ENCODE measurements at places on chromosomes 1 and 21.

DNA sequence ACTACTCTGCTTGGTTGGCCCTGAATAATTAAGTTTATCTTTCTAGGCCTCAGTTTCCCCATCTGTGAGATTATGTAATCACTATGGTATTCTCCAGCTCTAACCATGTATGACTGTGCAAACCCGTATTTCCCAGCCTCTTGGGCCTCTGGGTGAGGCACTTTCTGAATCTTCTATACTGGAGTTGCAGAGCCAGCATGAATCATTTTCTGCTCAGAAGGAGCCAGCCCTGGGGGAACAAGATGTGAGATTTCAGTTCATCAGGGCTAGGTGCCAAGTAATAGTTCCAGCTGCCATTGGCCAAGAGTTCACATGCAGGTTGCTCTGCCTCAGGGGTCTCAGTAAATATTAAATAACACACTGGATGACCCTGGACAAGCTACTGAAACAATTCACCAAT is 47.7 kb upstream of the USP24 start:
- no peak for DNase-seq

DNA sequence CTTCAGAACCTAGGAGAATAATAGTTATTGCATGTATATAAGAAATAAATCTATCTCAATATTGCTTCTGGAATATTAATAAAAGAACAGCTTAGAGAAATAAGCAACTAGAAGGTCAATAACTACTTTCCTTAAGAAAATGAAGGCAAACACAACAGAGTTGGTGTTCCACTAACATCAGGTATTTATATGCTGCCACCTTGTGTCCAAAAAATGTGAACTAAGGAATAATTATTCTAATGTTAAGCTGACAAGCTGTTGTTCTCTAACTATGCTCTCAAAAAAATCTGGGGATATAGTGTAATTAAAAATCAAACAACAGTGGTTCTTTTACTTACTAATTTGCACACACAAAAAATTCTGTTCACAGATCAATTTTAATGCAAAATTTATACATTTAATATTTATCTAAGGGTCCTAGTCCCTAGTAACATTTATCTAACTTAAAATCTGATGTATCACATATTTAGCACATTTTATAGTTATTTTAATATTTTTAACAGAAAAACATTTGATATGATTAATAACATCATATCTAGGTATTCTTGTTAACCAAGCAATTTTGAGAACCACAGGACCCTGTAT is 39.6 kb downstream of the UCHL5 start:
- DNase-seq = no peak

- no peak for DNase-seq
These were observed 67.2 kb upstream of the FAM20B start for GRCh38 chr1:178958491-178958890.

- DNase-seq = no peak
These were observed 163.6 kb downstream of the CAMTA1 start for GRCh38 chr1:6948861-6949260.

- no peak for DNase-seq
These were observed 147.1 kb downstream of the CACNA1E start for GRCh38 chr1:181630398-181630797.

- no peak for DNase-seq
These were observed 36.2 kb downstream of the UMODL1 start for GRCh38 chr21:42107177-42107880.

DNA sequence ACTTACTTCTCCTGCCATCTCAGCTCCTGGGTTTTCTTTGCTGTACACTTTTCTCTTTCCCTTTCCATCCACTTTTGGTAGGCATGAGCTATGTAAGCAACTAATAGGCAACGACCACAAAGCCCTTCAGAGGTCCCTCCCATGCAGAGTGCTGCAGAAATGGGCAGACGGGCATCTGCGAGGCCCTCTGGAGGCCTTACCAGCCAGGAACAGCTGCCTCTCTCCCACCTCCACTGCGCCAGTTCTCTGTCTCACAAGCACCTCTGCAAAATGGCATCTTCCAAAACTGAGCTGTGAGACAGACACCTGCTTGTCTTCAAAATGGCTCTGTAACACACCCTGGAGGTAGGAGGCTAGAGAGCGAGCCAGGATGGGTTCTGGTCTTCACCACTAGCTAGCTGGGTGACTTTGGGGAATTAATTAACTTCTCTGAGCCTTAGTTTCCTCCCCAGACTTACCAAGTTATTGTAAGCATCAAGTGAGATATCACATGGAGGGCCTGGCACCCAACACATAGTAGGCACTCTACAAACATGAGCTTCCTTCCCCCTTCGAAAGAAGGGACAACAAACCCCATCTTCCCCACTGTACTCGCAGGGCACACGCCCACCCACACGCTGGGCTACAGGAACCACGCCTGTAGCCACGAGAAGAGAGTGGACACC is 62.0 kb downstream of the BCAR3 start:
- no peak for DNase-seq

DNA sequence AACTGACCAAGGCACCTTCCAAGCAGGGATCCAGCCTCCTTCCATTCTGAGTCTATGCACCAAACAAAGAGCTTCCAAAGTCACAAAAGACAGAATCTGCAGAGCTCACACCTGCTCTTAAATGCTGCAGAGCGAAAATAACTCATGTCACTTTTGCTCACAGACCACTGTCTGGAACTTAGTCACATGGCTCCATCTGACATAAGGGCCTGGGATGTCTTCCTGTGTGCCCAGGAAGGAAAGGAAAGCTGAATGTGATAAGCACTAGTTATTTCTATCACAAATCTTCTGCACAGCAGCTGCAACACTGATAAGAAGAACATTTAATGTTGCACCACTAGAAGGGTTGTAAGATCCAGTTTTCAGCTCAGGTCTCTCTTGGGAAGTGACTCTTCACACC is 39.5 kb upstream of the SGIP1 start:
- no peak for DNase-seq

DNA sequence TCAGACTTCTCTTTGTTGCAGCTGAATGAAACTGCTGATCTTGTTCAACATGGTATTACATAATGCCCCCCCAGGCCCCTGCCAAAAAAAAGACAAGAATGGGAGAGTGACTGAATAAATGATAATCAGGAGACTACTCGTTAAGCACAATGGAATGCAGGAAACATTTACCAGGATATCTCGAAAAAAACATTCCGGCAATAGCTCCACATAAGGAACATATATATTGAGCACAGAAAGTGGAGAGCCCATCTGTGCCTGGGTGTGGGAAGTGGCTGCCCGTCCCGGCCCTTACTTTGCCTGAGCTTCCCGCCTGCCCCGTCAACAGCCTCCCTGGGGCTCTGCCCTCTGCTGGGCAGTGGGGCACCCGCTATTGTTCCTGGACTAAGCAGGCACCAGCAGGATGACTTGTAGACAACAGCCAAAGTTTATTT is 13.3 kb downstream of the TRIM11 start:
- no peak for DNase-seq

GRCh38 chr21:38329162-38329561 is 72.4 kb downstream of the KCNJ15 start:
- no peak for DNase-seq

DNA sequence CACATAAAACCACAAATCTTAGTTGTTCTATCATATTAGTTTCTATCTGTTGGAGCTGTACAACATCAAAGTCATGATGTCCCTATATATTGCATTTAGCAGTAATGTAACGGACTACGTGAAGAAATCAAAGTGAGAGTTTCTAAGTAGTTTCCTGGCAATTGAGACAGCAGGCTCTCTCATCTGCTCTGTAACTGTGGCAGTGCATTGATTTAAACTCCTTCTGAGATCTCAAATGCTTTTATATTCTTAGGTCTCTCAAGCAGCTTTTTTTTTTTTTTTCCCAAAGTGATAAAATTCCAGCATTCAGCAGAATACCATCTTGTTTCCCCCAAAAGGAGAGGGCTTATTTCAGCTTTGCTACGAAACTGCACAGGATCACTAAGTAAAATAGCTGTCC is 480.1 kb downstream of the PTBP2 start:
- DNase-seq = no peak

- no peak for DNase-seq
These were observed at the start of gene TMEM81 for GRCh38 chr1:205084360-205084759. TMEM81 (minus strand) TSS chr1:205084460; CDS start chr1:205084320, 140 bp downstream.

DNA sequence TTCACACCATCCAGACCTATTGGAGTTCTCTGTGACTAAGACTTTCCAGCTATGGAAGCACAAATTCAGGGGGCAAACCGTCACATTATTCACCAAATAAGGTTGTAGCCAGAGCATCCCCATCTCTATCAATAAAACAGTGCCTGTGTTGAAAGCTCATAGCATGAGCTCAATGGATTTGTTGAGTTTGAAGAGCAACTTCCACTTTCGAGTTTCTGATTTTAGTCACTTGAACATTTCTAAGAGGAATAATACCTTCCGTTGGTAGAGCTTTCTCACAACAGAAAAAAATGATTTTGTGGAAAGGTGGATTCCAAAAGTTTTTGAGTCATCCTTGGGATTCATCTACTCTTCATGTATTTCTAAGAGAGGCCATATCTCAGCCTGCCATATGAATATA is 13.0 kb upstream of the ELAVL4 start:
- no peak for DNase-seq

DNA sequence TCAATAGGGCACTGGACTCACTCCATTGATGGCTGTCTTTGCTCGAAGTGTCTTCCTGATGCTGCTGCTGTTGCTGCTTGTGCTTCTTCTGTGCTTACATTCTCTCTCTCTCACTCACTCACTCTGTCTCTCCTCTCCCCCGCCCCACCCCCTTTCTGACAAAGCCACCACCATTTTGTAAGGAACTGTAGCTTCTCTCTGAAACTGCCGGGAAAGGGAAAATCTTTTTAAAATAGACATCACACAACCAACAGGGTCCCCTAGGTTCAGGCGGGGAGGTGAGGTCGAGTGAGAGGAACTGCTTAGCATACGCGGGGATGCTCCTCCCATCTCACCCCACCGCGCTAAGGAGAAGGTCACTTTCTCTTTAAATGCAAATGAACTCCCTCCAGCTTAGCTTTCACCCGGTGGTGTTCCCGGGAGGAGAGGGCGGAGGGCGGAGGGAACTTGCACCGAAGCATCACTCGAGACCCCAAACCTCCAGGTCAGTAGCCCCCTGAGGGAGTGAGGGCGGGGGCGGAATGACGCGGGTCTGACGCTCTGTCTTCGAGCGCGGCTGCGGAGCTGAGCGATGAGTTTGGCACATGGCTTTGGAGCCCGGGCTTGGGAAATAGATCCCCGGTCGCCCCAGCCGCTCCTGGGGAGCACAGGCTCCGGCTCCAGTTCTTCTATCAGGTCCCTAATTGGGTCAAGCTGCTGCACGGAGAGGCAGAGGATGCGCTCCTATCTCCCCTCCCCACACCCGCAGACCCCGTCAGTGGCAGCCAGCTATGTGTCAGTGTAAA is at the start of gene CCDC28B:
Gene CCDC28B (plus strand): TSS at position 370 of the 785 bp plus-strand sequence. CDS start 1,341 bp downstream, outside the sequence.
- peak; percentile 65 for DNase-seq

GRCh38 chr1:65717815-65718454 is 74.8 kb upstream of the PDE4B start:
- DNase-seq = no peak

- no peak for DNase-seq
These were observed 311.1 kb downstream of the PRDM2 start for GRCh38 chr1:14011132-14011531.

GRCh38 chr1:97827887-97828286 is 92.9 kb downstream of the DPYD start:
- no peak for DNase-seq

DNA sequence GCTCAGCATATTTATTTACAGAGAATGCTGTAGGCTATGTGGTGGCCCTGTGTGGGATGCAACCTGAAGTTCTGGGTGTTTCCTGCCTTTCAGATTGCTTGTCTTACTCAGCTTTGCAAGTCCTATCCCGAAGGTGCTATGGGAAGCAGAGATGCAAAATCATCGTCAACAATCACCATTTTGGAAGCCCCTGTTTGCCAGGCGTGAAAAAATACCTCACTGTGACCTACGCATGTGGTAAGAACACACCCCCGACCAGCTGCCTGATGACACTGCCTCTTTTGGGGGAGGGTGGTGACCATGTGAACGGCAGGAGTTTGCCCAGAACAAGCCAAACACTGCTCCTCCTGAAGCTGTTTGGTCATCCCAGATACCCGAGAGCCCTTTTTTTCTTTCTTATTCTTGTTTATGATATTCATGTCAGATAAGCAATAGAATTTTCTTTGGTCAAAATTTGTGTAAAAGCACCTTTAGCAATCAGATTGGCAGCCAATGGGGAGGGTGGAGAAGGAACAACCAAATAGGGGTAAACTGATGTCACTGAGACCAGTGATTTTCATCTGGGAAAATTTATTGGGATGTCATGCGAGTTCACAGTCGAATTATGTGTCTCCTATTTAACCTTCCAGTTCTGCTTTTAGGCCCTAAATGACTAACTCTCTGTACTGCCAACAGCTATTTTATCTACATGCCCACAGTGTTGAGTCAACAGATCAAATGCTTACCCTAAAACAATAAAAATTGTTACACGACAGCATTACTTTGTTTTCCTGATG is 82.6 kb downstream of the EVA1C start:
- no peak for DNase-seq

GRCh38 chr1:146019231-146020057 is 2.1 kb downstream of the HJV start:
- no peak for DNase-seq

GRCh38 chr1:109850827-109851226 is 59.8 kb upstream of the CSF1 start:
- DNase-seq = no peak

DNA sequence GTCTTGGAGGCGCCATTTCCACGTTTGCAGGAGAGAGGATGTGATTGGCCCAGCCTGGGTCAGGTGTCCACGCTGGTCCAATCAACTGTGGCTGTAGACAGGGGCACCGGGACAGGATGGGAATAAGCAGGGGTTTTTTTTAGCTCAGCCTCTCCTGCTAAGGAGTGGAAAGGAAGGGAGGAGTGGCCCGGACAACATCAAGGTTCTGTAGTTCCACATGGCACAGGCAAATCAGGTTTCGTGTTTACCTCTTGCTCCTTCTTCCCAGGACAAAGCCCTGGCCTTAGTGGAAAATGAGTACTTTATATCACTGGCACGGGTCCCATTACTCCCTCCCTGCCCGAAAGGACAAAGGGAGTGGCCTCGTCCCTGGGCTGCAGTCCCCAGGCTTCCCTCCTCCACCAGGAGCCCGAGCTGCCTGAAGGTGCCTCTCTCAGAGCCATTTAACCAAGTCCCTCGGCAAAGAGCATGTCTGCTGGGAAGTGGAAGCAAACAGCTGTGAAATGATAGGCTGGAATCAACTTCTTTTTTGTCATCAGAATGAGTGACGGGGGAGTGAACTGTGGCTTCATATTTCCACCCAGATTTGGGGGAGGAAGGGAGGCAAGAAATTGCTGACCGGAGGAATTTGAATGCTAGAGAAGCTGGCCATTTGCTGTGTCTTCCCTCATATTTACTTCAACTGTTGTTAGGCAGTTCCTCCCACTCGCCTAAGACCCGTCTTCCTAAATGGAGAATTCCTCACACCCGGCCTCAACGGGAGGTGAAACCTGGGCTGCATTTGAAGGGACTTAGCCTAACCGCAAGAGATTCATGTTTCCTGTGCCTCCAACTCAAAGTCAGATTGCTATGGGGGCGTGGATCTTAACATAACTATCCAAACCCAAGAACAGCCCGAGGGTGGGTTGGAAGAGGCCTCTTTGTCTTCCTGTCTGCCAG is 84.9 kb upstream of the SLC44A3 start:
- DNase-seq = no peak

DNA sequence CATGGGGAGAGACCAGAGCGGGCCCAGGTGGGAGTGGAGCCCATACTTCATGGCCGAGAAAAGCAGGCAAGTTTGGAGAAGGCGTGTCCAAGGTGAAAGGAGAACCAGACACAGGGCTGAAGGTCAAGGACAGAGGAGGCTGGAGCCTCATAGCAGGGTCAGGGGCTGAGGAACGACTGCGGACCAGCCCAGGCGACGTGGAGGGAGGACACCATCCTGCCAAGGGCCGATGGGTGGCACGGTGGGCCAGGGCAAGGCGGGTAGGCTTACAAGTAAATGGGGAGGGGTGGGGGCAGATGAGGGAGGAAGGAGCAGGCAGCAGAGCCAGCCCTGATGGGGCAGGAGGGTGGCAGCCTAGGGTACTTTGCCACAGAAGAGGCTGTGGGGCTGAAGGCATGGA is 18.2 kb upstream of the GPR153 start:
- DNase-seq = no peak

Data from hippocampal formation (tissue), 2 donors.